Thoracic aorta (tissue), 2 donors: ENCODE measurements at places on chromosomes 1 and 21.
A peak's percentile ranks its signal among the peaks of the same experiment; 100 is the strongest.

DNA sequence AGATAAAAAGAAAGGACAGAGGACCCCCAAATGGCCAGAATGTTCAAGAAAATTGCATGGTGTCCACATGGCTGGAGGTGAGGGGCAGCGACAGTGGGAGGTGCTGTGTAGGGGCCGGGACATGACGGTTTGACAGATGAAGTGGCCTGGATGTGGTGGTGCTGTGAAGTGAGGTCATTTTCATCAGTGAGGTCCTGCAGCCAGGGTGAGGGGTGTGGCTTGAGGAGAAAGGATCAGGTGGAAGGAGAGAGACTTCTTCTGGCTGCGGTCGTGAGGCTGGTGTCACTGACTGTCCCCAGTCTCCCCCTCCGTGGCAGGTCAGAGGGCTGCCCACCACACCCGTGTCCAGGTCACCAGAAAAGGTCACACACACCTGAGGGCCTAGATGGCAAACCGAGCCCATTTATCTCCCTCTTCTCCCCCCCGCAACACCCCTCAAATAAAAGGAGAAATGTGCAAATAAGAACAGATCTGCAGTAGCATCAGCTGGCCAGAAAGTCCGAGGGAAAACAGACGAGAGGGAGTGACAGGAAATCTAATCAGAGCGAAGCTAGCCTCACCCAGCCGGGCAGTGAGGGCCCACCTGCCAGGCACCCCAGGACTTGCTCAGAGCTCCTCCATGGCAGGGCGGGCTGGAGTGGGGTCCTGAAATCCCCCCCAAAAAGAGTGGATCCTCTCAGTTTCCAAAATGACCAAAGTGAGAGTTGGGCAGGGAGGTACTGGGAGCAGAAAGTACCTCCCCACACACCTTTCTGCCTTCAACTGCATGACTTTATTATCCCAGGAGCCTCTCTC is 148.5 kb upstream of the EDN2 start:
- no peak overlapping the region for H3K4me3 ChIP-seq
- H3K36me3 ChIP-seq, result no peaks in the 10 kb centered on the region
- H3K27ac ChIP-seq, result no peak overlapping the region
- no peak for DNase-seq

- H3K36me3 ChIP-seq, result peaks cover 10% of the 10 kb centered on the region
Measured at GRCh38 chr1:169395955-169396354, 28.0 kb downstream of the BLZF1 start.

GRCh38 chr1:199298825-199299224 is 660.0 kb downstream of the PTPRC start:
- no peak overlapping the region for H3K27ac ChIP-seq
- no peaks in the 10 kb centered on the region for H3K27me3 ChIP-seq

GRCh38 chr1:202892501-202892900 is 3.6 kb upstream of the RABIF start:
- H3K27me3 ChIP-seq, result no peaks in the 10 kb centered on the region
- no peak overlapping the region for H3K27ac ChIP-seq
- peaks cover 32% of the 10 kb centered on the region for H3K36me3 ChIP-seq
- DNase-seq, result no peak
- peaks cover 5% of the 10 kb centered on the region for H3K4me1 ChIP-seq
- H3K4me3 ChIP-seq, result no peak overlapping the region

- H3K27ac ChIP-seq, result peak overlapping the region; percentile 90
- peak overlapping the region; percentile 95 for H3K4me3 ChIP-seq
- H3K36me3 ChIP-seq, result no peaks in the 10 kb centered on the region
Measured at GRCh38 chr1:157994704-157995582, 1.5 kb downstream of the KIRREL1 start.

- no peaks in the 10 kb centered on the region for H3K36me3 ChIP-seq
- H3K4me1 ChIP-seq, result peaks cover 18% of the 10 kb centered on the region
- DNase-seq, result no peak
- H3K27ac ChIP-seq, result peak overlapping the region; percentile 37
Measured at GRCh38 chr1:212415107-212415841, 588 bp upstream of the PACC1 start.

- H3K36me3 ChIP-seq, result no peaks in the 10 kb centered on the region
- no peak for DNase-seq
- H3K27ac ChIP-seq, result no peak within 1 kb of the TSS
- H3K27me3 ChIP-seq, result no peaks in the 10 kb centered on the region
- peak within 1 kb of the TSS; percentile 73 for H3K4me3 ChIP-seq
Measured at GRCh38 chr1:9996624-9997582, at the start of gene RBP7. Gene RBP7 (plus strand): TSS chr1:9997228. CDS start chr1:9997259, 31 bp downstream.

DNA sequence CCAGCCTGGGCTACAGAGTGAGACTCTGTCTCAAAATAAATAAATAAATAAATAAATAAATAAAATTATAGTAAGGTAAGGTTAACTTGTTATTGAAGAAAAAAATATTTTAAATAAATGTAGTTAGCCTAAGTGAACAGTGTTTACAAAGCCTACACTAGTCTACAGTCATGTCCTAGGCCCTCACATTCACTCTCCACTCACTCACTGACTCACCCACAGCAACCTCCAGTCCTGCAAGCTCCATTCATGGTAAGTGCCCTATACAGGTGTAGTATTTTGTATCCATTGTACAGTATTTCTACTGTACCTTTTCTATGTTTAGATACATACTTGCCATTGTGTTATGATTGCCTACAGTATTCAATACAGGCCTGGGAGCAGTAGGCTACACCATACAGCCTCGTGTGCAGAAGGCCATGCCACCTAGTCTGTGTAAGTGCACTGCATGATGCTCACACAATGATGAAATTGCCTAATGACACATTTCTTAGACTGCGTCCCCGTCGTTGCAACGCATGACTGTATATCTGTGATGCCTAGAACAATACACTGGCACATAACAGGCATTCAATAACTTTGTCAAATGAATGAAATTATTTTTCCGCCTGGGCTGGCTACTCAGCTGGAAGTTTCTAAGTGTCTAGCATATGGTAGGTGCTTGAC is 14.8 kb downstream of the KCNN3 start:
- H3K4me1 ChIP-seq, result no peaks in the 10 kb centered on the region
- no peaks in the 10 kb centered on the region for H3K36me3 ChIP-seq
- no peak for DNase-seq
- no peak overlapping the region for H3K27ac ChIP-seq
- no peak overlapping the region for H3K4me3 ChIP-seq

DNA sequence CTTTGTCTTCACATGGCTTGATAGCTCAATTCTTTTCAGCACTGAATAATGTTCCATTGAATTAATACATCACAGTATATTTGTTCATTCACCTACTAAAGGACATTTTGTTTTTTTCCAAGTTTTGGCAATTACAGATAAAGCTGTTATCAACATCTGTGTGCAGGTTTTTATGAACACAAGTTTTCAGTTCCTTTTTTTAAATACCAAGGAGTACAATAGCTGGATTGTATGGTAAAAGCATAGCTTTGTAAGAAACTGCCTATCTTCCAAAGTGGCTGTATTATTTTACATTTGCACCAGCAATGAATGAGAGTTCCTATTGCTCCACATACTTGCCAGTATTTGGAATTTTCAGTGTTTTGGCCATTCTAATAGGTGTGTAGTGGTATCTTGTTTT is 4.8 kb upstream of the MCOLN2 start:
- no peak for DNase-seq
- no peak overlapping the region for H3K4me3 ChIP-seq
- no peak overlapping the region for H3K27ac ChIP-seq
- no peaks in the 10 kb centered on the region for H3K27me3 ChIP-seq
- H3K36me3 ChIP-seq, result no peaks in the 10 kb centered on the region
- H3K4me1 ChIP-seq, result peaks cover 5% of the 10 kb centered on the region

DNA sequence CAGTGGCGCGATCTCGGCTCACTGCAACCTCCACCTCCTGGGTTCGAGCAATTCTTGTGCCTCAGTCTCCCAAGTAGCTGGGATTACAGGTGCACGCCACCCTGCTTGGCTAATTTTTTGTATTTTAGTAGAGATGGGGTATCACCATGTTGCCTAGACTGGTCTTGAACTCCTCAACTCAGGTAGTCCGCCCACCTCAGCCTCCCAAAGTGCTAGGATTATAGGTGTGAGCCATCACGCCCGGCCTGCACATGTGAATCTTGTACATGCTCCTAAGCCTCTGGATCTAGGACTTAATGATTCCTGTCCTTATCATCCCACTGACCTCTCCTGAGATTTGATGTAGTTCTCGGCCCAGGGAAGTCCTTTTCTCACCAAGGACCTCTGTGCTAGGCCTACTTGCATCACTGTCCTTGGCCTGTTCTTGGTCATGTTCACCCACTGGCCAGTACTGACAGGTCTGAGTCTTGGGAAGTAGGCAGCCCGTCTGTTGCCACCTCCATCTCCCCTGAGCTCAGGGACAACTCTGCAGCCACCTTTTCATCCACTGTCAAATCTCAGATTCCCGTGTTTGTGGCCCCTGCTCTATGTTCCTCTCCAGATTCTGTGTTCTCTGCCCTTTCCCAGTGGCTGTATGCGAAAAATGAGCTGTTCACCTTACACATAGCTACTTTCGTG is 9.4 kb downstream of the HYI start:
- H3K27me3 ChIP-seq, result no peaks in the 10 kb centered on the region
- no peaks in the 10 kb centered on the region for H3K4me1 ChIP-seq
- no peak overlapping the region for H3K27ac ChIP-seq
- DNase-seq, result no peak

DNA sequence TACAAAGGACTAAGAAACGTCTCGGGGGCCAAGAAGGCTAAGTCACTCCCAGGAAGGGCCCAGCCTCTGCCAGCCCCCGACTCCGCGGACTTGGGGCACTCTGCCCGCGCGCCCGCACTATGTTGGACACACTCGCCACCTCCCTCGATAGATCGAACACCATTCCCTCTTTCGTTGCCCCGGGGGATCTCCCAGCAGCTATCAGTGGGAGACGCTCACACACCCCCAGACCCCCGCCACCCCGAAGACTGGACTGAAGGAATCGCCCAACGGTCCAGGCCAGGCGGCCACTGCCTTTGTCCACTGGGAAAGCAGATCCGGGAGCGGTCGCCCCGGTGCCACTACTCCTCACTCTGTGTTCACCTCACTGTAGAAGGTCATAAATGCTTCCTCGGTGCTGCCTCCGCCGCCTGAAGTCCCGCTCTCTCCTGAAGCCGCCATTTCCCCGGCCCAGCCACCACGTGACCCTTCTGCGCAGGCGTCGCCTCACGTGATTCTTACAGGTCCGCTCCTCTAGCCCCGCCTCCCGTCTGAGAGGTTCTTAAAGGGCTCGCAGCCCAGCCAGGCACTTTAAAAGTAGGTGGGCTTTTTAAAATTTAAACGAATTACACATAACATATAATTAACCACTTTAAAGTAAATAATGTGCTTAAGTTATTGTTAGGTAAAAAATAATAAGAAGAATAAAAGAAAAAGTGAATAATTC is at the start of gene DNAJC8:
DNAJC8 (minus strand) TSS at position 472 of the 706 bp plus-strand sequence; CDS start at position 441, 31 bp downstream.
- peaks cover 46% of the 10 kb centered on the region for H3K4me1 ChIP-seq
- H3K4me3 ChIP-seq, result peak within 1 kb of the TSS; percentile 98
- peak within 1 kb of the TSS; percentile 59 for H3K27ac ChIP-seq
- H3K27me3 ChIP-seq, result no peaks in the 10 kb centered on the region
- peaks cover 9% of the 10 kb centered on the region for H3K36me3 ChIP-seq

DNA sequence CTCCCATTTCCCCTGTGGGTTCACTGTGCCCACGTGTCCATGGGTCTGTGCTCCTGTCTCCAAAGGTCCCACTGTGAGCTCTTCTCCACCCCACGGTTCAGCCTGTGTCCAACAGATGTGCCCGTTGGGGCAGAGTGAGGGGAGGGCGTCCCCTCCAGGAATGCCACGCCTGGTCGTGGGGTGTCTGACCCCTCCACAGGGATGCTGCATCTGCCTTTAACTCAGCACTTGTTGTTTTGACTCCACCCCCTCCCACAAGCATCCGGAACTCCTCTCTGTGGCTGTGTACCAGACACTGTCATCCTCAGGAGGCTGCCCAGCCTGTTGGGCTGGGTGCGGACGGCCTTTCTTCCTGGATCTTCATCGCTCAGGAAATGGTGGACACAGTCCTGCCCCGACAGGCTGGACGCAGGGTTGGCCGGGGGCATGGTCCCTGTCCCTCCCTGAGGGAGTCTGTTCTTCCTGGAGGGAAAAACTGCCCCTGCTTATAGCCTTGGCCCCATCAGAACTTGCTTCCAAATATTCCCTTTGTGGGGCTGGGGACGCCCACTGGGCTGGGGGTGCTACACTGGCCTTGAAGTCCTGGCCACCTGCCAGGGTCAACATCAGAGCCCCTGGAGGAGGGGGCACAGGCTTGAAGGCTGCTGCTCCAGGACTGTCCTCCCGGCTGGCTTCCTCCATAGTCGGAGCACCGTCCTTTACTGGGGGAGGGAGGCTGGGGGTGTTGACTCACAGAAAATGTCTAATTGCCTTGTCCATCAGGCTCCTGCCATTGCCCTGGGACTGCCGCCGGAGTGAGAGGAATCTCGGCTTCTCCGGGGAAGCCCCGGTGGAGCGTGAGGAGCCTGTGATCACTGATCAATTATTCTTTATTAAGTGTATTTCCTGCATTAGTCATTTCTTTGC is 182.0 kb upstream of the C1orf174 start:
- no peaks in the 10 kb centered on the region for H3K4me1 ChIP-seq
- H3K4me3 ChIP-seq, result no peak overlapping the region
- no peaks in the 10 kb centered on the region for H3K36me3 ChIP-seq
- DNase-seq, result no peak
- H3K27me3 ChIP-seq, result no peaks in the 10 kb centered on the region
- H3K27ac ChIP-seq, result no peak overlapping the region

- DNase-seq, result no peak
- peaks cover 16% of the 10 kb centered on the region for H3K4me1 ChIP-seq
- H3K27ac ChIP-seq, result no peak overlapping the region
- H3K36me3 ChIP-seq, result no peaks in the 10 kb centered on the region
- no peaks in the 10 kb centered on the region for H3K27me3 ChIP-seq
- no peak overlapping the region for H3K4me3 ChIP-seq
Measured at GRCh38 chr1:165629151-165629550, 1.9 kb upstream of the MGST3 start.

DNA sequence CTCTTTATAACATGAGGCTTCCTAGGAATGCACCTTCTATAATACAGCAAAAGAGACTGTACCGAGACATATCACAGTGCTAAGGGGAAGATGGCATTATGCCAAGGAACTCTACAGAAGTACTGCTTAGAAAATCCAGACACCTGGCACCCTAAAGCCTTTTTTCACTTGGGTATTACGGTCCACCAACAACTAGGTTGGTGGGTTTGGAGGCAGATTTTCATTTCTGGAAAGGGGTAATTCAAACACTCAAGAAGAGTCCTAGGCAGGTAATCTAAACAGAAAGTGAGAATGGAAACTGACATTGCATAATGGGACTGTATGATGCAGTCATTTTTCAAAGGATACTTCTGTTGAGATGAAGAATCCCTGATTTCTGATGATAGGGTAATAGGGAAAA is 19.6 kb downstream of the SCMH1 start:
- H3K4me3 ChIP-seq, result no peak overlapping the region
- H3K27ac ChIP-seq, result no peak overlapping the region
- DNase-seq, result no peak

GRCh38 chr1:183267646-183268431 is 81.8 kb downstream of the LAMC2 start:
- peaks cover 4% of the 10 kb centered on the region for H3K4me1 ChIP-seq
- H3K36me3 ChIP-seq, result no peaks in the 10 kb centered on the region
- no peak overlapping the region for H3K4me3 ChIP-seq
- H3K27ac ChIP-seq, result no peak overlapping the region

GRCh38 chr1:193285641-193286040 is 99.2 kb upstream of the B3GALT2 start:
- no peak overlapping the region for H3K4me3 ChIP-seq
- DNase-seq, result no peak
- no peaks in the 10 kb centered on the region for H3K27me3 ChIP-seq
- H3K4me1 ChIP-seq, result no peaks in the 10 kb centered on the region
- H3K36me3 ChIP-seq, result no peaks in the 10 kb centered on the region

GRCh38 chr1:151968791-151969399 is 24.8 kb downstream of the S100A10 start:
- DNase-seq, result no peak
- no peak overlapping the region for H3K27ac ChIP-seq
- H3K36me3 ChIP-seq, result no peaks in the 10 kb centered on the region
- H3K4me1 ChIP-seq, result no peaks in the 10 kb centered on the region
- no peak overlapping the region for H3K4me3 ChIP-seq
